ENCODE measurements at places on chromosomes 12 and 14.

GRCh38 chr12:115403689-115404088 is 719.7 kb upstream of the TBX3 start:
- no peak for DNase-seq
- no peak overlapping the region for H3K4me3 ChIP-seq
- peaks cover 1% of the 10 kb centered on the region for H3K27me3 ChIP-seq
- H3K36me3 ChIP-seq, result no peaks in the 10 kb centered on the region
- H3K4me1 ChIP-seq, result no peaks in the 10 kb centered on the region

- peaks cover 88% of the 10 kb centered on the region for H3K36me3 ChIP-seq
- no peaks in the 10 kb centered on the region for H3K4me1 ChIP-seq
Observed at GRCh38 chr12:133156125-133156690, 25.1 kb upstream of the ZNF268 start.

DNA sequence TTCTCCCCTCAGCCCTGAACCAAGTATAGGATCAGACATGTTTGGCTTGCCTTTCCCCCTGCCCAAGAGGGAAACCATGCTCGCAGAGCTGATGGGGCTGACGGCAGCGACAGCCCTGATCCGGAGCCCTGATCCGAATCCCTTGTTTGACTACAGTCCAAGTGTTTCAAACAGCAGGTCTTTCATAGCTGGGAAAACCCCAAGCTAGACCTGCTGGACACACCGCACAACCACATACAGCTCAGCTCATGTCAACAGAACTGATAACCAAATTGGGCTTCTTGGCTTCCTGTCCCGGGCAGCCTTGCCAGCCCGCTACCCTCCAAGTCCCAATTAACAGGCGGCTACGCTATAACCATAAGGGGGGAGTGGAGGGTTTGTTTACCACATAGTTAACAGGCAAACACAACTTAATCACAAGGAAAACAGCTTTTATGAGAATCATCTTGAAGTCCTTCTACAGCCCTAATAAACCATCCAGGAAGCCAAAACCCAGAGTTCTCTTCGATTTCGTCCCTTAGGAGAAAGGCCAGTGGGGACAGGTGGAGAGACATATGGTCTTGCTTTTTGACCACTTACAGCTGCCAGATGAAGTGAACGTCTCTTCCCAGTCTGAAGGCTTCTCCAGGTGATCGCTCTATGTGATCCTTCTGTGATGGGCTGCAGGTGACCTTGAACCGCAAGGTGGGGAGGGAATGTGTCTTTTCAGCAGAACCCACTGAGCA is 64.5 kb upstream of the MANSC4 start:
- no peak overlapping the region for H3K27ac ChIP-seq
- H3K4me1 ChIP-seq, result no peaks in the 10 kb centered on the region
- DNase-seq, result no peak
- H3K27me3 ChIP-seq, result peaks cover 18% of the 10 kb centered on the region
- H3K36me3 ChIP-seq, result no peaks in the 10 kb centered on the region

DNA sequence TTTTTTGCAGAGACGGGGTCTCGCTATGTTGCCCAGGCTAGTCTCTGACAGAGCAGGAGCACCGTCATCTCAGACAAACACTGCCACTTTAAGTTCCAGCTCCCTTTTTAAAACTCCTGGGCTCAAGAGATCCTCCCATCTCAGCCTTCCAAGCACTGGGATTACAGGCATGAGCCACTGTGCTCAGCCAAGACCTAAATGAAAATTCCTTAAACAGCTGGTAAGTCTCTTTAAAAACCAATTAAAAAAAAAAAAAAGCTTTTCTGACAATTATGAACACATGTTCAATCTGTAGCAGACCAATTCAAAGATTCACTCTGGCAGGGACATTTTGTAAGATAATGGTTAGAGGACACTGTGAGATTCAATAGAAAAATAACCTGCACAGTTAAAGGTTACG is 77.8 kb downstream of the HECTD4 start:
- peaks cover 12% of the 10 kb centered on the region for H3K4me1 ChIP-seq
- H3K27ac ChIP-seq, result no peak overlapping the region
- DNase-seq, result no peak
- H3K4me3 ChIP-seq, result no peak overlapping the region
- no peaks in the 10 kb centered on the region for H3K27me3 ChIP-seq

DNA sequence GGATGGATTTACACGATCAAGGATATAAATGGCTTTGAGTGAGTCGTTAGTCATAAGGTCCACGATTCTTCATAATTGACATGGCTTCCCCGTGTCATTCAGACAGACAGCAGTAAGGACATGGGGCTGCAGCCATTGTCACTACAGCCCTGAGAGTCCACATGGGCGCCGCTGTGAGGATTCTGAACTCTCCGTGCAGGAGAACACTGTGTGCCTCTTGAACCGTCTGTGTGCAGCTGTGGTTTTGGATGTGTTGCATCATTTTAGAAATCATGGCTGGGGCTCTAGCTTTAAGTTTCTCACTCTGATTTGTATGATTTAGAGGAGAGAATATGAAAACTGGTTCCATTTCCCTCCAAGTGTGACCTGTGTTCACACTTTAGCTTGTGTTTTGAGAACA is 47.2 kb downstream of the NPAS3 start:
- H3K4me1 ChIP-seq, result no peaks in the 10 kb centered on the region
- no peaks in the 10 kb centered on the region for H3K27me3 ChIP-seq
- no peak for DNase-seq
- H3K36me3 ChIP-seq, result no peaks in the 10 kb centered on the region
- H3K4me3 ChIP-seq, result no peak overlapping the region
- no peak overlapping the region for H3K27ac ChIP-seq
